HS-27A (cell line): ENCODE measurements at places on chromosomes 11 and 22.

DNA sequence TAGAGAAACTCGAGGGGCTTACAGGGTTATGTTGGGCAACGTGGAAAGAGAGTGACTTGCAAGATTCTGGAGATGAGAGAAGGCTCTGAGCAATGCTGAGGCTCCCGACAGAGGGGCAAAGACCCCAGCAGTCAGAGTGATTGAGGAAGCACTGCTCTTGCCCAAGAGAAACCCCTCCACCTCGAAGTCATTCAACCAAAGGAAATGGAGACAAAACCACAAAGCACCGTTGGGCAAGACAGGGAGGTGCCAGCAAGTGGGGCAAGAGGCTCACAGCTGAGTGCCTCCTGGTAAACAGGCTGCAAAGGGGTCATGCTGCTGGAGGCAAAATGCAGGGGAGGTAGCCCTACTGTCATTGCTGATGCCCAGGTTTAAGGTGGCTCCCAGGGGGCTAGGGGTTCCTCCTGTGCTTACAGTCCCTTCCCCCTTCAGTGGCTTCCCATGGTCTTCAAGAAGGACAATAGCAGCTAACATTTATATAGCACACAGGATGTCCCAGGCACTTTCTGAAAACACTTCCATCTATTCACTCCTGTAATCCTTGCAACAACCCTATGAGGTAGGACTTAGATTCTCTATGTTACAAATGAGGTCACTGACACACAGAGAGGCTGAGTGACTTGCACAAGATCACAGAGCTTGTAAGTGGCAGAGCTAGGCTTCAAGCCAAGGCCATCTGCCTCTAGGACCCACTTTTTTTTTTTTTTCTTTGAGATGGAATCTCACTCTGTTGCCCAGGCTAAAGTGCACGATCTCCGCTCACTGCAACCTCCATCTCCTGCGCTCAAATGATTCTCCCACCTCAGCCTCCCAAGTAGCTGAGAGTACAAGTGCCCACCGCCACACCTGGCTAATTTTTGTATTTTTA lies 18.1 kb upstream of the MYH9 start:
- no peak for DNase-seq

DNA sequence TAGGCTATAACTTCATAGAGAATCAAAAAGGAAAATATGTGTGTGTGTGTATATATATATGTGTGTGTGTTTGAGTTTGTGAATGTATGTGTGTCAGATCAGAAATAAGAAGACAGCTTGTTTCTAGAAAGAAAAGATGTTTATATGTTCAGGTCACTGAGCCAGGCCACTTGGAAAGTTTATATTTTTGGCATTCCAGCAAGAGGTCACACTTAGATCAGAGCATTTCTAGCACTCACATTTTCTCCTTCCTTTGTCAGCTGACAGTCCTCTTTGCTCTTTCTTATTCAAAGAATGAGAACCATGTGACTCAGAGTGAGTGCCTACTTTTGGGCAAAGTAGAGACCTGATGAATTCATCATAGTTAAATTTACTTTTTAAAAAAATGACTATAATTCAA lies 22.9 kb downstream of the RAB38 start:
- no peak for DNase-seq

- DNase-seq: no peak
These were observed 197.2 kb downstream of the TENM4 start for GRCh38 chr11:79243422-79244210.

DNA sequence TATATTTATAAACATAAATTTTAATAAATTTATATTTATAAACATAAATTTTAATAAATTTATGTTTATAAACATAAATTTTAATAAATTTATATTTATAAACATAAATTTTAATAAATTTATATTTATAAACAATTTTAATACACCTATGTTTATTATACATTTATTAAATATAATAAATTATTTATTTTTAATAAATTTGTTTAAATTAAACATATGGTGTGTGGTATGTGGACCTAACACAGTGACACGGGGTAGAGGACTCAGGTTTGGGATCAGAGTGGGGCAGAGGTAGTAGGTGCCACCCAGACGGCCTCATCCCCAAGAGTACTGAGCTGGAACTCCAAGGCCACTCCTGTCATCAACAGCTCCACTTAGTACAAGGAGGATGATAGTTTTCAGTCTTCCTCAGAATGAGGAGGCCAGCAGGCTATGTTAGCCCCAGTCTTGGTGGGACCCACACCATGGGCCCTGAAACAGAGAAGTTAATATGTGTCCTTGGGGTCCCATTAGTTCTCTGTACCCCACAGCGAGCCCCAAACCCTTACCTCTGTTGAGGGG lies 46.7 kb upstream of the BID start:
- DNase-seq: no peak

DNA sequence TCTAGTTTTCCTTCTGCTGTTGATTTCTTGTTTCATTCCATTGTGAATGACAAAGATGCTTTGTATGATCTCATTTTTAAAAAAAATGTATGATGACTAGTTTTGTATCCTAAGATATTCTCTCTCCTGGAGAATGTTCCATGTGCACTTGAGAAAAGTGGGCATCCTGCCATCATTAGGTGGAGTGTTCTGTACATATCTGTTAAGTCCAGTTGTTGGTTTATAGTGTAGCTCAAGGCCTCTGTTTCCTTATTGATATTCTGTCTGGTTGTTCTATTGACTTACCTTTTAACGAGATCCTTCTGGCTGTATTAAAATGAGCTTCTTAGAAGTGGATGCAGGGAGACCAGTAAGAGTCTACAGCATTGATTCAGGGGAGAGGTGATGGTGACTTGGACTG lies 35.2 kb downstream of the SGSM1 start:
- DNase-seq: no peak

- DNase-seq: no peak
These were observed 4.3 kb downstream of the ZC3H7B start for GRCh38 chr22:41305646-41306045.

GRCh38 chr11:27720277-27720830 lies 20.1 kb upstream of the BDNF start:
- DNase-seq: no peak

DNA sequence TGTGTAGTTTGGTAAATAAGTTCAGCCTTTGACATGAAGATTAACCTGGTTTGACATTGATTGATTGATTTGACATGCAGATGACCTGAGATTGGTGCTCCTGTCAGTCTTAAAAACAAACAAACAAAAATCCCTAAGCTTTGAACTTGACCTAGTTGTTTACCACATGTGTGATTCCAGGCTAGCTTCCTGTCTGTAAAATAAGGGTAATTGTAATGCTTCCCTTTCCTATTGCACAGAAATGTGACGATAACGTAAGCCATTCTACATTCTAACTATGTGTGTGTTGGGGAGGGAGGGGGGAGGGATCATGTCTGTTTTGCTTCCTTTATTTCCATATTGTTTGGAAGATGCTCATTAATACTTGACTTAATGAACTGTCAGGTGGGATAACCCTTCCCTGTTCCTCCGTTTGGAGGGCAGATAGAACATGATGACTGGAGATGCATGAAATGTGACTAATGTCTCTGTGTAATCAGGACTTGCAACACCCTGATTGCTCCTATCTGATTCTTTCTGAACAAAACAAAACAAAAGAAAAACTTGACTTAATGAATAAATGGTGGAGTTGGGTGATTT lies 106.1 kb upstream of the CLMP start:
- no peak for DNase-seq

DNA sequence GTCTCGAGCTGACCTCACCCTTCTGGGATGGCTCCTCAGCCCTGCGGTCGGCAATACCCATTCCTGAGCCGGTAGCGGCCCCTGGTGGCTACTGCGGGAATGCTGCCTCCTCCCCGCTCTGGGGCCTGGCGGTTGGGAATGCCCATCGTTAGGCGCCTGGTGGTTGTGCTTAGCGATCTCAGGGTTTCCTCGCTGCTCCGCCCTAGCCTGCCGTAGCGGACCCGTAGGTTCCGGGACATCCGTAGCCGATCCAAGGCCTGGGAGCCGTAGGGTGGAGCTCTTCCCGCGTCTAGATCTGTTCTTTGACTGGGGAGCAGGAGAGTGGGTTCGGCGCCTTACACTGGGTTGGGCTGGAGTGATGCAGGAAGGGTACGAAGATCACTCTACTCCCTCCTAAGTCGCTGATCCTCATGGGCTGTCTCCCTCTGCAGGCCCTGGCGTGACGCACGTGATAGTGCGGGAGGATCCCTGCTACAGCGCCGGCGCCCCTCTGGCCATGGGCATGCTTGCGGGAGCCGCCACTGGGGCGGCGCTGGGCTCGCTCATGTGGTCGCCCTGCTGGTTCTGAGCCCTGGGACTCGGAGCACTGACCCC lies 14.8 kb downstream of the PLEKHB1 start:
- DNase-seq: peak; percentile 35

- DNase-seq: no peak
These were observed 4.7 kb downstream of the MPEG1 start for GRCh38 chr11:59207988-59208451.

GRCh38 chr11:131874070-131874469 lies 503.7 kb downstream of the NTM start:
- no peak for DNase-seq

DNA sequence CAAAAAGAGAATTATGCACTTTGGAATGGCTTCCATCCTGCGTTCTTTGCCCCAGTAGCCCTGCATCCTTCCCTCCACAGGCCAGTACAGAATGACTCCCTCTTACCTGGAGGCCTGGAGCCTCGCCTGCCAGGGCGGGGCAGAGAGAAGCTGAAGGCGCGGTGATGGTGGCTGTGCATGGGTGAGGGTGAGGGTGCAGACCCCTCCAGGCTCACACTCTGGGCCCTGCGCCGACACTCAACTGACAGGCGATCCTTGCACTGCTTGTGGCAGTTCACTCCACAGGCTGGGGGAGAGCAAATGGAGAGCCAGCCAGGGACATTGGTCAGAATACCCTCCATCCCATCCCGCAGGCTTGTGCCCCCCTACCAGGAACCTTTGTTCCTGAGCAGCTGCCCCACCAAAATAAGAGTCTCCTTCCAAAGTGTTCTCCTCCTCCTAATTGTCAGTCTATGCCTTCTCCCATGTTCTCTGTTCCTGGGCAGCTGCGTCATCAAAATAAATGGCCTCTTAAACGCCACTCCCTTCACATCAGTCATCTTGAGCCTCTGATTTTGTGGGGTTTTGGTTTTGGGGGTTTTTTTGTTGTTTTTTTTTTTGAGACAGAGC lies 5.9 kb upstream of the NRXN2 start:
- DNase-seq: no peak

GRCh38 chr22:43375951-43376455 lies 32.8 kb upstream of the SCUBE1 start:
- no peak for DNase-seq
